ENCODE measurements at places on chromosomes 4 and X.

DNA sequence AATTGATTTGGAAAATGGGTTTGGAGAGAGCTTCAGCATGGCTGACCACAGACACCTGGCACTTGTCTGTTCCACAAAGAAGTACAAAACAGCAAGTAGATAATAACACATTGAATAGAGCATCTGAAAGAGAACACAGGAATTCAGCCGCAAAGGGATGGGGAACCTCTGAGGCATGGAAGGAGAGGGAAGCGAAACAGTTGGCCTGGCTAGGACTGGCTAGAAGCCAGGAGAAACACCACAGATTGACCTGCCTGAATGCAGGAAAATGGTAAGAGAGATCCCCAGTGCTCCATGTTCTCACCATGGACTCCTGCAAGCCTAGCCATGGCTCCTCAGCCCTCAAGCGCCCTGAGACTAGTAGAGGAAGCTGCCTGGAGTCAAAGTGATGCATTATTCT lies 169.7 kb upstream of the SH3RF1 start:
- DNase-seq = no peak

DNA sequence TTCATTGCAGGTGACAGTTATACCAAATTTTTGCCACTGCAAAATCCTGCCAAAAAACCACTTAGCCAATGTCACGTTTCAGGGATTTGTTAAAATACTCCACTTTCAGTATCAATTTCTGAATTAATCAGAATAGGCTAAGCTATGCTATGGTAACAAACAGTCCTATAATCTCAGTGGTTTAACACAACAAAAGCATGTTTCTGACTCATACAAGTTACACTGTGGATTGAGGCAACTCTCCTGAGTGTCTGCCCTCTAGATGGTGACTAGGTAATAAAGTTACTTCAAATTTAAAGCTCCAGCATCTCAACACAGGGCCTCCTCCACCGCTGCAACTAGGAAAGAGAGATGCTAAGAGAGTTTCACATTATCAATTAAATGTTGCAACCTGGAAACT lies 23.0 kb upstream of the RADX start:
- no peak for DNase-seq

DNA sequence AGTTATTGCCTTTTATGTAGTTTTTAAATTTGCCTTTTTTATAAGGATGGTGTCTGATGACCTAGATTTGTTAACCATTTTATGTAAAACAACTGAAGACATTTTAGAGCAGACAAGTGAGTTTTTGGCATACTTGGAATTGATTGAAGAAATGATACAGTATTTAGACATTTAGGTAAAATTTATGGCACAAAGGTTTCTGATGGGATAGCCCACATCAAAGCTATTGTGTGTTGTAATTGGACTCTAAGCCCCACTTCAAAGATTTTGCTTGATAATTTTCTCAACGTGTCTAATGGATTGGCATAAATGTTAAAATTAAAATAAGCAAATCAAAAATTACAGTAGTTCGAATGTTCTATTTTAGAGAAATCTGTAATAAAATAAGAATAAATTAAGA lies 17.6 kb downstream of the EPGN start:
- DNase-seq = no peak

- peak; percentile 4 for DNase-seq
Measured at GRCh38 chrX:12007881-12008280, 130.4 kb upstream of the FRMPD4 start.

DNA sequence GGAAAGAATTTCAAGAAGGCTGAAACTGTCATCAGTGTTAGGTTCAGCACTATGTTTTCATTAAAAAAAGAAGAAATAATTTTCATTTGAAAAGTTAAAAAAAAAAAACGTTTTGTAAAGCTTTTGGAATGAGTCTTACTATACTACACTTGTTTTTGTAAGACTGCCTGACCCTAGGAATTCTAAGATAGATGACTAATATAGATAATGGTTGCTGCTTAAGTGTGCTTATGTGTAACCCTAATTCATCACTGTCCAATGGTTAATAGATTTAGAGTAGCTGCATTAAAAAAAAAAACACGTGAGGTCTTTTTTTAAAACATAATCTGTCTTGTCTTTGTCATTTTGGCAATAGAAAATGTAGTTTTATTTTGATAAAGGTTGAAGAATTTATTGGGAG lies 323.2 kb downstream of the IL1RAPL1 start:
- no peak for DNase-seq

GRCh38 chr4:165201806-165202205 lies 5.6 kb upstream of the KLHL2 start:
- no peak for DNase-seq

Measured in activated CD4-positive, alpha-beta T cell treated with anti-CD3 and anti-CD28 coated beads for 36 hours (primary cell).